ENCODE measurements at places on chromosomes 1 and 21.

DNA sequence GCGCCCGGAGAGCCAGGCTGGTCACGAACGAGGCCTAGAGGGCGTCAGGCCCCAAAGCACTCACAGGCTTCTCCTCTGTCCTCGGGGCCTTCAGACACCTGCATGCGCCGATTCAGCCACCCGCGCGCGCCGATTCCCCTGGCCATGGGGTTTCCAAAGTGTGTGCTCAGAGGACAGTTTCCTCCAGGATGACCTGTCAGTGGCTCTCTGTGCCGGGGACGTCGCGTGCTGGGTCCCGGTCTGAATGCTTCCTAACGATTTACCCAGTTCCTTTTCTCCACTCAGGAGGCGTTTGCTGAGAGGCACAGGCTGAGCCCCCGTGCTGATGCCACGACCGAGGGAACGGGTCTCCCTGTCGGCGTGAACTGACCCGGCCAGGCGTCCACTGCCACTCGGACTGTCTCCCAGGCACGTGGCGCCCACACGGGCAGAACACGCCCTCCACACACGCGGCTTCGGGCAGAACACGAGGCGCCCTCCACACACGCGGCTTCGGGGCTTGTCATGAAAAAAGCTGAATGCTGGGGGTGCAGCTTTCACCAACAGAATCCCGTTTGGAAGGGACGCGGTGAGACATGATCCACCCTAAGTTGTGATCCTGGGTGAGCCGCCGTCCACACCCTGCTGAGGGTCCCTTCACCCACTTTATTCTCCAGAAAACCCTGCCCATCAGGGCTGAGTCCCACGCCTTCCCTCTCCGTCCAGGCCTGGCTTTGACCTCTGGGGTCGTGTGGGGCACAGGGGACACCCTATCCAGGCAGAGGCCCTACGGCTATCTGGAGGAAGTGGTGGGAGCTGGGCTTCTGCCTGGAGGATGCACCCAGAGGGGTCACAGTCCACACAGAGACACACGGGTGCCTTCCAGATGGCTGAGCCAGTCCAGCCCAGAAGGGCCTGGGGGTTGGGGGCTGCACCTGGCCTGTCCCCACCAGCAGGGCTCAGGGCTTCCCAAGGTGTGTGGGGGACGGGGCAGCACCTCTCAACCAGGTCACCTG is 56.1 kb downstream of the COL6A1 start:
- no peak for DNase-seq

GRCh38 chr1:200708769-200709168 is 29.9 kb upstream of the CAMSAP2 start:
- DNase-seq, result no peak

DNA sequence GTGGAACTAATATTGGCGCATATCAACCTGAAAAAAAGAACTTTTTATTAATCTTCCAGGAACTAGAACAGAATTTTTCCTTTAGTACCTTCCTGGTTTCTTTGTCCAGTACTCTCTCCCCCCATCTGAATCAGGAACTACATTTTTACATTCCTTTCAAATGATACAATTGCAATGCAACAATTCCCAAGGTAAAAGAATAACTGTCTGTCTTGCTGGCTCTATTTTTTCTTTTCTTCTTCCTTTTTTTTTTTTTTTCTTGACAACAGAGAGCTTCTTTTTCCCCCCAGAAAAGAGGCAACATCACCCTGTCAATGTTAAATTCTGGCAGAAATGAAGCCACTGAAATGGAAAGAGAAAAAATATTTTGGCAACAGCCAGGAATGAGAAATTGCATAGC is 4.5 kb upstream of the CD101 start:
- no peak for DNase-seq

GRCh38 chr1:117591252-117591651 is 14.6 kb upstream of the TENT5C start:
- DNase-seq, result no peak

DNA sequence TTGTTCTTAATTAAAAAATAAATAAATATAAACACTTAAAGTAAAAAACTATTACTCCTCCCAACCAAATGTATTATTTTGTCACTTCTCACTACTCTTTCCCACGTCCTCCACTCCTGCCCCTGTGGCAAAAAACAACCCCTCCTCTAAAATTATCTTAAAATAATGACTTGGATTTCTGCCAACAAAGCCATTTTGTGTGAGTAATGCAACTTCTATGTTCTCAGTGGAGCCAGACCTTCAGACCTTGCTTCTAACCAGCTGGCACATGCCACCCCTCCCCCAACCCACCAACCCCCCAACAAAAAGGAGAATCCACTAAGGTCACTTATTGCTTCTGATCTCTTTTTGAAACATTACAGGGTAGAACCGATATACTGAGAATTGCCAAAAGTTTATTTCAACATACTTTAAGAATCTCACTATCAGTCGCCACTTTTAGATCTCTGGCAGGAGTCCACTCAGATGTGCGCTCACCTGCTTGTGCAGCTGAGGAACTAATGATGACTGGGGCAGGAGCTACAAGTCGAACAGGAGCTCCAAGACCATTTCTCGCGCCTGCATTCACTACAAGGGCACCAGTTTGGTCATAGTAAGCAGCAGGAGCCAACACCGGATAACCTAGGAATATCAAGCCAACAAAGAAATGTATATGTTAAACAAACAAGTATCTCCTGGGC is 58.3 kb upstream of the SDC3 start:
- DNase-seq, result no peak

- DNase-seq, result no peak
Observed at GRCh38 chr1:145947551-145947950, 10.3 kb downstream of the LIX1L start.

GRCh38 chr1:202630541-202630940 is 79.7 kb downstream of the SYT2 start:
- no peak for DNase-seq

DNA sequence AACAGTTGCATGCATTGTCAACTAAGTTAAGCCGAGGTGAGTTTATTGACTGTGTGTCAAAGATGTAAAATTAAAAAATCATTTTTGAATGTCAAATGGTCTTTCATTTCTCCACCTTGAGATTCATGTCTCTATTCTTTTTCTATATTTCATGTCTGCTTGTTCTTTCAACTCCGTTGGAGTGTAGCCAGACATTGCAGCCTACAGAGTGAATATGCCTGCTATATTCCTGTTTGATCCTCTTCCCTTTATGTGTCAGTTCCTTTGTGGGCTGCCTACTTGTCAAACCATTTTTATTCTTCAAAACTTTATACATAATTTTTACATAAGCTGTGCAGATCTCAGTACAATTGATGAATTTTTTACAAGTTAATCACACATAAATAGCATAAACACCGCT is 1325.8 kb upstream of the PRMT6 start:
- DNase-seq, result no peak

GRCh38 chr21:36021251-36021837 is 39.0 kb downstream of the SETD4 start:
- no peak for DNase-seq

GRCh38 chr1:53763911-53764310 is 24.9 kb upstream of the GLIS1 start:
- DNase-seq, result no peak

DNA sequence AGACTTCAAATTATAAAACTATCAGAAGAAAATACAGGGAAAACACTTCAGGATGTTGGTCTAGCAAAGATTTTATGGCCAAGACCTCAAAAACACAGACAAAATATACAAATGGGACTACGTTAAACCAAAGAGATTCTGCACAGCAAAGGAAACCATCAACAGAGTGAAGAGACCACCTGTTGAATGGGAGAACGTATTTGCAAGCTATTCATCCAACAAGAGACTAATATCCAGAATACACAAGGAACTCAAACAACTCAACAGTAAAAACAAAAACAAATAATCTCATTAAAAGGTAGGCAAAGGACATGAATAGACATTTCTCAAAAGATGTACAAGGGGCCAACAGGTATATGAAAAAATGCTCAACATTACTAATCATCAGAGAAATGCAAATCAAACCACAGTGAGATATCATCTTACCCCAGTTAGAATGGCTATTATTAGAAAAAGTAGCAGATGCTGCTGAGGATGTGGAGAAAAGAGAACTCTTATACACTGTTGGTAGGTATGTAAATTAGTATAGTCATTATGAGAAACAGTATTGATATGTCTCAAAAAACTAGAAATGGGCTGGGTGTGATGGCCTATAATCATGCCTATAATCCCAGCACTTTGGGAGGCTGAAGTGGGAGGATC is 112.6 kb downstream of the LRIG2 start:
- no peak for DNase-seq

GRCh38 chr1:198072177-198072576 is 84.6 kb upstream of the NEK7 start:
- no peak for DNase-seq

GRCh38 chr1:195744256-195744655 is 864.0 kb downstream of the KCNT2 start:
- no peak for DNase-seq

GRCh38 chr1:181062836-181063428 is 25.6 kb upstream of the IER5 start:
- no peak for DNase-seq

DNA sequence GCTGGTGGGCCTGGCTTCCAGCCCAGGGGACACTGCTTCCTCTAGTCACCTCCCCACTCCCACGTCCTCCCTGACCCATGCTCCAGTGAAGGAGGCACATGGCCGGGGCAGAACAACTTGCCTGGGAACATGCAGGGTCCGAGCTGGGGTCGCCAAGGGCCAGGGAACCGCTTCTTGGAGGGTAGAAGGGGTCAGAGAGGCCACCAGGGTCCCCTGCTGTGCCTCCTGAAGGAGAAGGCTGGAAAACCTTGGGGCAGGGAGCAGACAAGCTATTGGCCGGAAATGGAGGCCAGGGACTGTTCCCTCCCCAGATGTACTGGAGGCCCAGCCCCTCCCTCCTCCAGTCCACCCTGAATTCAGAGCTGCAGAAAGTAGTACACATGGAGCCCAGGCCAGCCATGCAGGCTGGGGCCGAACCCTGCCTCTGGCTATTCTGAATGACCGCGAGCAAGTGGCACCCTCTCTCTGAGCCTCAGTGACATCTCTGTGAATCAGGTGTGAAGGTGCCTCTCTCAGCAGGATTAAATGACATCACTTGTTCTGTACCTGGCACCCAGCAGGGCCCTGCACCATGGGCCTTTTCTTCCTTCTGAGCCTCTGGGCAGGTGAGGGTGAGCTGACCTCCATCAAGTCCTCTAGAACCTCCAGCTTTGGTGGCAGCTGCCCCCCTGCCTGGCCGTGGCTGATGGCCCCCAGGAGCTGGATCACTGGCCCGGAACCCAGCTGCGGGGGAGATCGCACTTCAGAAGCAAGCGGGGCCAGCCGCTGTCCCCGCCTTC is 15.7 kb downstream of the SPOCD1 start:
- no peak for DNase-seq

GRCh38 chr1:207032528-207033017 is at the start of gene C1orf116:
Gene C1orf116 (minus strand): TSS chr1:207032756. CDS start chr1:207027598, 5,158 bp downstream.
- DNase-seq, result no peak

DNA sequence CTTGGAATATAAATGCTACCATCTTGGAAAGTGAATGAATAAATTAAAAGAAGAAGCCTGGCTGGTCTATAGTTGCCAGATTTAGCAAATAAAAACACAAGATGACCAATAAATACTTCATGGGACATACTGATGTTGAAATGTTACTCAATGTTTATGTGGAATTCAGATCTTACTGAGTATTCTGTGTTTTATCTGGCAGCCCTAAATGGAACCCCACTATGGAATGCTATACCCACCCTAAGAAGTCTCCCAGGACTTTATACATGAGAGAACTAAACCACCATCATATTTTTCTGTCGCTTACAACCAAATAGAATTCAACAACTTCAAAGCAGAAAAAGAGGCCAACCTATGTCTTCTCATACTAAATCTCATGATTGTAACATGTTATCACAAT is 177.6 kb upstream of the HMCN1 start:
- no peak for DNase-seq

- no peak for DNase-seq
Observed at GRCh38 chr1:18953731-18954231, 2.7 kb downstream of the IFFO2 start.

DNA sequence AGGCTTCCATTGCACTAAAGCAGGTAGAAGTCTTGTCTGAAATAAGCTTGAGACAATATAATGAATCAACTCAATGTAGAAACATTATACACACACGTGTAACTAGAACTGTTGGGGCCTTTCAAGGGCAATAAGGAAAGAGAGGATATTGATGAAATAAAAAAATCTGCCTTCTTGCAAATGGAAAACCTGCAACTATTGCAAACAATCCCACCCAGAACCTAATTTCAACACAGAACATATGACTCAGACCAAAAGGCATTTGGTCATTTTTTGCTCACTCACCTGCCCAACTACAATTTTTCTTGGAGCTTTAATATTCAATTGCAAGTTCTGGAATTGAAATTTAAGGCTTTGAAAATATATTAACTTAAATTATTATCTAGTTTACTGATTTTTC is 900.1 kb downstream of the TTLL7 start:
- DNase-seq, result no peak

GRCh38 chr21:16865632-16866031 is 647.2 kb upstream of the CXADR start:
- no peak for DNase-seq

DNA sequence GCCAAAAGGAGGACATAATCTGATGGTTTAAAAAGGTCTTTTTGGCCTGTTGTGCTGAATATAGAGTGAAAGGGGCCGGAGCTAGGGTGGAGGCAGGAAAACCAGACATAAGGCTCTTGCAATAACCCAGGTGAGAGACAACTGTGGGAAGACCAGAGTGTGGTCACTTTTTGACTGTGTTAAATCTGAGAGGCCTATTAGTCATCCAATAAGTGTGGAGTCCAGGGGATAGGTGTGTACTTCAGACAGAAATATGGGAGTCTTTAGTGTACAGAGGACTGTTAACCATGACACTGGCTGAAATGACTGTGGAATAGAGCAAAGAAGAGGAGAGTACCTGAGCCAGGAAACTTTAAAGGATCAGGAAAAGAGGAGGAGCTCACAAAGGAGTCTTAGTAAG is 89.3 kb downstream of the VAV3 start:
- DNase-seq, result no peak

DNA sequence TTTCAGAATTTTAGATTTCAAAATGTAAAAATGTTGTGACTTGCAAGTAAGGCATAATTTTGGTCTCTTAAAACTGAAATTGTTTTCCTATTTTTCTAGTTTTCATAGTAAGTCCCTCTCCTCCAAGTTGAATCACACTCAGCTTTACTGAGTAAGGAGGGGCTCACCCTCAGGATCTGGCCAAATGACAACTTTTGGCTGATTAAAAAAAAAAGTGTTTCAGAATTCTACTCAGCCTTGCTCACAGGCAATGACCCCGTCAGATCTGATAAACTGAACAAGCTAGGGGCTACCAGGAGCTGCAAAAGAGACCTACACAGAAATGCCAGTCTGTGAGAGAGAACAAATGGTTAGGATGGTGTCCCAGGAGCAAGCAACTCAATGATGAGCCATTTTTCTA is 159.8 kb downstream of the PBX1 start:
- DNase-seq, result no peak

- no peak for DNase-seq
Observed at GRCh38 chr1:18642278-18643095, 11.8 kb downstream of the PAX7 start.
